ENCODE measurements at places on chromosomes 3 and 15. TPM values are rescaled to one million over a fixed set of nuclear protein-coding genes. Genes with fewer than 3 reads are reported as not detected.

GRCh38 chr3:45066109-45066801 lies 40.2 kb downstream of the CLEC3B start:
- no peak for DNase-seq

- no peak for DNase-seq
Measured at GRCh38 chr3:138461246-138461645, 26.8 kb downstream of the ESYT3 start.

SNTN gene
- polyA plus RNA-seq = not detected

- no peak for DNase-seq
Measured at GRCh38 chr15:37594417-37594816, 340.0 kb upstream of the TMCO5A start.

DNA sequence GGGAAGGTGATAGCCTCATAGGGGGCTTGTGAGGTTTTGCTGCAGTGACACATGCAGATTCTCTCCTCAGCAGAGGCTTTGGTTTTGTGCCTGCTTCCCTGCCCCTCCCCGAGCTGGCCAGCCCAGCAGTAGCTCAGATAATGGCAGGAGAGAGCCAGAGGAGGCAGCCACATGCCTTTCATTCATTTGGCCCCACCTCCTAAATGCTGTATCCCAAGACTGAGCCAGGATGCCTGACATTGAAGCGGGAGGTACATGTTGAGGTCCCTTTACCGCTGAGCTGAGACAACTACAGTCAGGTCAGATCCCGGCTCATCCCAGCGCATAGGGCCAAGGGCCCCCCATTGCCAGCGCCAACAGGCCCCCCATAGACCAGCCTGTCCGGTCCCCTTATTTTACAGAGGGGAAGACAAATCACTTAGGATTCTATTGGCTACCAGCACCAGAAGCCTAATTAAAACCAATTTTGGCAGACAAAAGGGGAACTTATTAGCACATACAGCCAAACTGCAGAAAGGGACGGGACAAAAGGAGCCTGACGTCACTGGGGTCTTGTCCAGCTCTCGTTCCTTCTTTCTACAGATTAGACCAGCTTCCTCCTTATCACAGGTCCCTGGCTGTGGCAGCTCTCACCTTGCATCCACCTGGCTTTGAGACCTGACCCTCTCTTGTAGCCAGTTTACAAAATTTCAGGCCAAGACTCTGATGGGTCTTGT lies 12.1 kb upstream of the POLG start:
- no peak for DNase-seq

TMEM212 gene
- 0.32 TPM for polyA plus RNA-seq

GOLGA8J gene
- 2.9 TPM for polyA plus RNA-seq

- DNase-seq = no peak
Measured at GRCh38 chr15:67578020-67578600, 35.6 kb downstream of the MAP2K5 start.

DNA sequence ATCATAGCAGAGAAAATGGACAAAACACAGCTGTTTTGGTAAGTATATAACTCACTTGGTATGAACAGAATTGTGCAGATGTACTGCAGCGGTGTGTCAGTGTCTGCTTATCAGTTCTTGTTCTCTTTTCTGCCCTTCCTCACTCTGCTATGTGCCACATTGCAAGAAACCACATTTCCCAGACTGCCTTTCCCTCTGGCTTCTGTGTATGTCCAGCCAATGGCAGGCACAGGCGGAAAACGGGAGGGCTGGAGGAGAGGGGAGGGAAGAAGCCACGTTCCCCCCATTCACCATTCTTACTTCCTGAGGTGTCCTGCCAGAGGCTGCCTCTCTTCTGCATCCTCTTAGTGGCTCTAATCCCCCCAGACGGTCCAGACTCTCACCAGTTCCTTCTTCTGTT lies 15.4 kb downstream of the HHLA2 start:
- no peak for DNase-seq

Data from left kidney (tissue), 8 donors.